ENCODE measurements at places on chromosomes 3 and 15.

- no peak for DNase-seq
Observed at GRCh38 chr15:71804695-71805470, 5.5 kb upstream of the NR2E3 start.

DNA sequence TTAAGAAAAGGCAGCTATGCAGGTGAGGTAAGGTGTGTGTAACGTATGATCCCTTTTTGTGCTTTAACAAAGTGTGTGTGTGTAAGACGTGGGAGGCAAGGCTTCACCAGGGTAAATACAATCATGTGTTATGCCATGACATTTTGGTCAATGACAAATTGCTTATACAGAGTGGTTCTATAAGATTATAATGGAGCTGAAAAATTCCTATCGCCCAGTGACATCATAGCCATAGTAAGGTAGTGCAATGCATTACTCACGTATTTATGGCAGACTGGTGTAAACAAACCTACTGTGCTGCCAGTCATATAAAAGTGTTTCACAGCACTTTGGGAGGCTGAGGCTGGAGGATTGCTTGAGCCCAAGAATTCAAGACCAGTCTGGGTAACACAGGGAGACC, 60.2 kb upstream of the LCTL start:
- DNase-seq, result no peak

DNA sequence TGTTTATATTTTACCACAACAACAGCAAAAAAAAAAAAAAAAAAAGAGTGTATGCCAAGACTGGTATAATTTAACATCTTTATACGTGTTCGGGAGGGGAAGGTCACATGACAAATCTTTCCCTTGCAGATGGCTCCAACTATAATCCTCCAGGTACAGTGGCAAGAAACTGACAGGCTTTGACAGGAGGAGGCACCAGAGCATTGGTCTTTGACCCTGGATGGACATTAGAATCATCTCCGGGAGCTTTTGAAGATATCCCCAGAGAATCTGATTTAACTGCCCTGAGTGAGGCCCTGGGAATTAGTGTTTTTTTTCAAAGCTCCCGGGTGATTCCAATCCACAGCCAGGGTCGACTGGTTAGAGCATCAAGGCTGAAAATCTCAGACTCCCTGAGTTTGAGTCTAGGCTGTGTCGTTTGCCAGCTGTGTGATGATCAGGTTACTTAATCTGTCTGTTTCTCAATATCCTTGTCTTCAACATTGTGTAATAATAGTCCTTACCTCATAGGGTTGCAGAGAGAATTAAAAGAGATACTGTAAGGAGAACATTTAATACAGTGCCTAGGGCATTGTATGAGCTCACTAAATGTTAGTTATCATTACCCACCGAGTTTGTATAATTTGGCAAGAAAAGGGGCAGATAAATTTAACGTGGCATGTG, 8.9 kb upstream of the SEMA5B start:
- no peak for DNase-seq

DNA sequence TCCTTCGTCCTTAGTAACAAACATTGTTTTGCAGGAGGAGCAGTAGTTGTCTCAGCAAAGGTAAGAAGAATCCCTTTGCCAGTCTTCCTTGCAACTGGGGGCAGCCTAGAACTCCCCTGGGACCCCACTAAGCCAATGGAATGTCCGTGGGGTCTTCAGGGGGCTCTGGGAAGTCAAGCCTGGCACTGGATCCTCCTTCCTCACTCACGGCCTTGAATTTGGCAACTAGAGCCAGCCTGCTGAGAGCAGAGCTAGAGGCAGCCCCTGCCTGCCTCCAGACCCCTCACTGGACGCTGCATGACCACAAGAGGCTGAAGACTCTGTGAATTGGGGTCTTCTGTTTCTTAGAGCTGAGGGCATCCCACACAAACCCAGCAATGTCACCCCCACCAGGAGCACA, 18.6 kb upstream of the PRR23E start:
- no peak for DNase-seq

DNA sequence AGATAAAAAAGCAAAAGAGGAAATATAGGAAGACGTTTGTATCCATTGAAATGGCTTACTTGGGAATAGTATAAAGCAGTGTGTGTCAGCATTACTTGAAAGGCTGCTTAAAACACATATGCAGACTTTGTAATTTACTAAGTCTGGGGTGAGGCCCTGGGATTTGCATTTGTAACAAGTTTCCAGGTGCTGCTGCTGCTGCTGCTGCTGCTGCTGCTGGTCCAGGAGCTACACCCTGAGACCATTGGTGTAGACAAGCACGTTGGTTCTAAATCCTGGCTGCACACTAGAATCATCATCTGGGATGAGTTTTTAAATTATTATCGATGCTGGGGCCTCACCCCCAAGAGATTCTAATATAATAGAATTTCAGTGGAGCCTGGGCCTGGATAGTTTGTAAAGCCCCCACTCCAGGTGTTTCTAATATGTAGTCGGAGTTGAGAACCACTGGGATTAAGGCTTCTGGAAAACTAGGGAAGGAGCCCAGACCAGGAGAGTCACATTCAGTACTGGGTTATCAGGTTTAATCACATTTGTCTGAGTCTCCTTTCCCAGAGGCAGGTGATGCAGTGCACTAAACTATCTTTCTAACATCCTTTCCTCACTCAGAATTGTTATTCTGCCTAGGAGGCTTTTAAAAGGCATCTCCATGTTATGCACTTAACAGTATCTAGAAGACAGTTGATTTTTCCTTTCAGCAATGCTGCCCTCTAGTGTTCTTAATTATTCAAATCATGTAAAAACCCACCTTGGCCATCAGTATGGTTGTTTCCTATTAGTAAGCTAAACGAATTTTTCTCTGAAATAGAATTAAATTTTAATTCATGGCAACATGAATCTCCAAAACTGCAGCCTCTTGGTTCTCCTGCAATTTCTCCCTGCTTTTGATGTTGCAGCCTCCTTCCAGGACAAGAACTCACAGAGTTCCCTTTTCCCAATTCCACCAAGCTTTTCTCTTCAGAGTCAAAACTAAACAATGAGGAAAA, 45.4 kb downstream of the SSR3 start:
- DNase-seq, result peak; percentile 68

DNA sequence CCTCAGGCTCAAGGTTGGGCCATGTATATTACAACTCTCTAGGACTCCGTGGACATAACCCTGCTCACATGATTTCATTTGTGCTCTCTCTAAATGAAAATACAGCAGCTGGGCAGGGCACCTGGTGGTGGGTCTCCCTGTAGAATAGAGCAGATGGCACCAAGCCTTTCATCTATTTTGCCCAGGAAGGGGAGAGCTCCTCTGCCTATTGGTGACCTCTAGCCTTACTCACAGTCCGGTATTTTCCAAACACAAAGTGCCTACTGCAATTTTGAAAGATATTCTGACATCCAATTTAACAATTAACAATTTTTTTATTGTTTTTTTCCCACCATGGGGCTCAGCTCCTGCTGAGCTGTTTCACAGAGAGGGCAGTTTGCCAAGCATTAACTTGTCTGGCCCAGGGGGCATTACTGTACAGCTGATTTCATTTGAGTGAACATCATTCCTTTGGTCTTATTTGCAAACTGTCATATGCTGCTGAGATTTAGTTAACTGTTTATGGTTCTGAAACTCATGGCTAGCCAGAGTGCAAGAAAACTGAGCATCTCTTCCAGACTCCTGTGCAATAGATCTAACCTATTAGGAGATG, 474.0 kb downstream of the EPHB1 start:
- DNase-seq, result no peak

GRCh38 chr3:170117134-170117533, 64.4 kb downstream of the PHC3 start:
- no peak for DNase-seq

DNA sequence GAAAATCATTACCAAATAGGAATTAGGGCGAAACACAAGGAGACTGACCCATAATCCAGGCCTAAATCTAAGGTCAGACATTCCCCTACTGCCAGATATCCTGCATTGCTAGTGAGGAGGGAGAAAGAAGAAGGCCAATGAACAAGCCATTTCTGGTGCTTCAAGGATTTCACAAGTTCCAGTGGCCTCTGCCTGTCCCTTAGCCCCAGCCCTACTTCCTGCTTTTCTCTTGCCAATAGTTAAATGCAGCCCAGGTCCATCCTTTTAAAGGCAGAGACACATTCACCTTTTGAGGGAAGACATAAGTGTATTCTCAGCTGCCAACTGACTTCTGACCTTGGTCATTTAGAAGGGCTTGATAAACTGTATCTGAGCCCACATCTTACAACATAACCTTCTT, 135.8 kb downstream of the ZNF621 start:
- DNase-seq, result no peak

- no peak for DNase-seq
Observed at GRCh38 chr15:85031944-85032558, 50.4 kb downstream of the PDE8A start.

DNA sequence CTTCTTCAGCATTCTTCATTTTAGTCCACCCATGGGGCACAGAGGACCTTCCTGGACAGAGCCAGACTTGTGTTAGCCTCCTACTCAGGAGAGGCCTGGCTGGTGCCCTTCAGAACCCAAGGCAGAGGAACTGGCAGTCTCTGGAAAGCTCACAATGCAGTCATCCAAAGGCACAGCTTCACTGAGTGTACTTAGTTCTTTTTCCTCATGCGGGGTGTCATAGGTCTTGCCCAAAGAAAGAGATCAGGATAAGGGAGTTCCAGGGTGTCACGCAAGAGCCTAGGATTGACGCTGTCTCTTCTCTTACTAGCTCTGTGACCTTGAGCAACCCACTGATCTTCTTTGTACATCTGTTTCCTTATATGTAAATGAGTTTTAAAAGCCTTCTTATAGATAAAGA, 58.7 kb downstream of the CD200 start:
- no peak for DNase-seq

DNA sequence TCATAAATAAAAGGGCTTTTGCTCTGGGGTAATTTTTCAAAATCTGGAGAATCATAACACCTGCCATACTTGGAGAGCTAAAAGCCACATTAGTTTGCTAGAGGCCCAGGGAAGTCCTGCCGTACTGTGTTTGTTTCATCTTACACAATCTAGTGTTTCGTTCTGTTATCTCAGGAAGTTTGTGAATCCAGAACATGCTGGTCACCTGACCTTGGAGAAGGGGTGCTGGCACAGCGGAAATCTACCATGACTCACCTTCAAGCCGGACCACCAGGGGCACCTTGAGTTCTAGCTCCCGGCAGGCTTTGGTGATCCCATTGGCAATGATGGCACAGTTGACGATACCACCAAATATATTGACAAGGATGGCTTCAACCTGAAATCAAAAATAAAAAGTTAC, 253.9 kb downstream of the SUCLG2 start:
- no peak for DNase-seq

- no peak for DNase-seq
Observed at GRCh38 chr3:64623125-64623524, 64.7 kb downstream of the ADAMTS9 start.

DNA sequence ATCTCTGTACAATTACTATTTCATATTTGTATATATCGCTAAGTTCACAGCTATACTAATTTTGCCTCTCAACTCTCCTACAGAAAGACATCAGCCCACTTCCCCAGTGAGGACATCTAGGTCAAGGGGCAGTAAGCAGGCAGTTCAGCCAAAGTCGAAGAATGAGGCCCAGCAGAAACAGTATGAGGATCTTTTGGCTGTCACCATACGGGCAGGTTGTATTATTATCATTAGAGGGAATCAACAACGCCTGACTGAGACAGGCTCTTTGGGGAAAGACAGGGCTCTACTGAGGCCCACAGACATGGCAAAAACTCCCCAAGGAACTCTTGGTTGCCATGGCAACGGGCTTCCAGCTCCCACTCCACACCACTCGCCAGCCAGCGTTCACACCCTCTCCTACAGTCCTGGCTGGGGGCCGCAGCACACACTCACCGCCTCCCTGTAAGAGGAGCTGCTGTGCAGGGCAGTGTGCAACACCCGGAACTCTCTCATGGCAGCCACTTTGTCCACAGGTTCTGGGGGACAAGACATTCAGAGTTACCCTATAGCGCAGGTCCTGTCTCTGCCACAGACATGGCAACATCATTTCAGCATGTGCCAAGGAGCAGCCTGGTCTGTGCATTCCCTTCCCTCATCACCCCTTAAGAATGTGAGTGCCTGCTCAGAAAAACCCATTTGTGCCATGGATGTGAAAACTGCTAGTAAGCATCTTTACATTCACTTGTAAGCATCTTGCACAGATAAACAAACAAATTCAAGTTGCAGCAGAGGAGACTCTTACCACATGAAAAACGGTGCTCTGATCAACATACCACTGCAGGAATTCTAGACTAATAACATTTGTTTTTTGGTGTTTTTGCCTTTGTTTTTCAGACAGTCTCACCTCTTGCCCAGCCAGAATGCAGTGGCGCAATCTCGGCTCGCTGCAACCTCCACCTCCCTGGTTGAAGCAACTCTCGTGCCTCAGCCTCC, 8.8 kb downstream of the UBL7 start:
- no peak for DNase-seq
